ENCODE measurements at places on chromosomes 12 and 14.

DNA sequence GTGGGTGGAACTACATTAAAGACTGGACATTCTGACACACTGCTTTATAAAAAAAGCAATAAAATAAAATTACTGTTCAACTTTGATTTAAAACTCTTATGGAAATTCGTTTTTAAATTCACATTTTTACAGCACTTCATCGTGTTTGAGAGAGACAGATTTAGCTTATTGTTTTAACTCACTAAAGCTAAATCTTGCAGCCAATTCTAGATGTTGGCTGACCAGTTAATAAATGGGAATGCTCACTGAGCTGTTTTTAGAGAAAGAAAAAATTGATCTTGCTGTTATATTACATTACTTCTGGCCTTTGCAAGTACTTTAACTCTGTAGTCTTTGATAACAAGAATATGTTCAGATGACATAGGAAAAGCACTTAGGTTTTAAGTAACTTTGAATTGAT is 157.1 kb downstream of the PLCZ1 start:
- DNase-seq, result no peak

- peak; percentile 49 for DNase-seq
Observed at GRCh38 chr12:53071591-53072551, 7.3 kb downstream of the SPRYD3 start.

GRCh38 chr12:9032202-9032964 is 43.0 kb downstream of the KLRG1 start:
- DNase-seq, result no peak

DNA sequence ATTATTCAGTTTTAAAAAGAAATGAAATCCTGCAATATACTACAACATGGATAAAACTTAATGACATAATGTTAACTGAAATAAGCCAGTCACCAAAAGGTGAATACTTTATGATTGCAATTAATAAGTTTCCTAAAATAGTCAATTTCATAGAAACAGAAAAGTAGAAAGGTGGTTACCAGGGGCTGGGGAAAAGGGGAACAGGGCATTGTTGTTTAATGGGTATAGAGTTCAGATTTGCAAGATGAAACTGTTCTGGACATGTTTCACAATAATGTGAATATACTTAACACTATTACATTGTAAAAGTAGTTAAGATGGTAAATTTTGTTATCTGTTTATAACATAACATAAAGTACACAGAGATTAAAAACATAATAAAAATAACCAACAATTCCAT is 550.9 kb downstream of the CCER1 start:
- no peak for DNase-seq

DNA sequence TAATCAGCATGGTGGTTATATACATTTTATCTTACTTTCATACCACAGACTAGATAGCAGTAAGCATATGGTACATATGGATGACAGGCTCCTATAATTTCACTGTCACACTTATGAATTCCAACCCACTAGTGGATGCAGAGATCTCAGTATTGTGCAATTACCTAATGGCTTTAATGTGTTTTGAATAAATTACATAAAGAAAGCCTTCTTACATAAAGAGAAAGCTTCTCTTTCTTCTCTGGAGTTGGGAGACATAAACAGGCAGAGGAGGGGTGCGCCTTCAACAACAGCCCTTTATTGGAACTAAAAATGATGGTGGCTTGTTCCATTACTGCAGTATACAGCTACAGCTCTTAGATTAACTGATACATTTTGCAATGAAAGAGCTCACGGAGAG is 52.6 kb downstream of the SAV1 start:
- DNase-seq, result no peak

DNA sequence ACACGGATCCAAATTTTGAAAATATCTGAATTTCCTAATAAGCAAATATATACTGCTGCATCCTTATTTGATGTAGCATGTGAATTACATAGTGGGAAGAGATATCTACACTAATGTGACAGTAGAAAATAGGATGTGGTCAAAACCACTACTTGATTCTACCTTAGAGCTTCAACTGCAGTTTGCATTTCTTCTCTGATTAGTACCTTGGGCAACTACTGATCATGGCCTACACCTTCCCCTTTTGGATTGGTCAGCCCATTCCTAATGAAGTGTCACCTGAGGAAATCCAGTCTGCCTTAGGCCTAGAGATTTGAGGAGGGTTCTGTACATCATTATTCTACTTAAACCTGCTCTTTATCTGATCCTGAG is 10.7 kb downstream of the LLPH start:
- DNase-seq, result no peak

DNA sequence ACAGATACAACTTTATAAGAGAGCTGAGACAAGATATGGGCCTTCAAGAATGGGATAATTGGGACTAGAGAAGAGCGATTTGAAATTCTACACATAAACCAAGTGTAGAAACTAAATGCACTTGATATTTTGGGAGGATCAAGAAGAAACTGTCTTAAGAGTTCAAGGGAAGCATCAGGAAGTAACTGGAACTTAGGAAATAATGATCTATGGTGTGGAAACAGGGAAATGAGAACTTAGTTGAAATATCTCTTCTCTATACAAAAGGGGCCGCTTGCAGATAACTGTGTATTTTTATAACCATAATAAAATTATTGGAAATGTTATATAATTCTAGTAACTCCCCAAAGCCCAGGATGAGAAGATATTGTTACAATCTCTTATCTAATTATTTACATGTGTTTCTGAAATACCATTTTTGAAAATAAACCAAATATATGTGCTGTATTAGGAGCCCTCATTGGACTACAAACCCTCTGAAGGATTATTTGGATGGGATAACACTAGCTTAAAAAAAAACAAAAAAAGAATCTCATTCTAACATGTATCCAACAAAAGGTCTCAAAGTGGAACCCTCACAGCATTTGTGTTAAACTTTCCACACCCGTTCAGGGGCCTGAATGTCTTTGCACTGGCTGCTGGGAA is 84.7 kb upstream of the FLRT2 start:
- DNase-seq, result no peak

DNA sequence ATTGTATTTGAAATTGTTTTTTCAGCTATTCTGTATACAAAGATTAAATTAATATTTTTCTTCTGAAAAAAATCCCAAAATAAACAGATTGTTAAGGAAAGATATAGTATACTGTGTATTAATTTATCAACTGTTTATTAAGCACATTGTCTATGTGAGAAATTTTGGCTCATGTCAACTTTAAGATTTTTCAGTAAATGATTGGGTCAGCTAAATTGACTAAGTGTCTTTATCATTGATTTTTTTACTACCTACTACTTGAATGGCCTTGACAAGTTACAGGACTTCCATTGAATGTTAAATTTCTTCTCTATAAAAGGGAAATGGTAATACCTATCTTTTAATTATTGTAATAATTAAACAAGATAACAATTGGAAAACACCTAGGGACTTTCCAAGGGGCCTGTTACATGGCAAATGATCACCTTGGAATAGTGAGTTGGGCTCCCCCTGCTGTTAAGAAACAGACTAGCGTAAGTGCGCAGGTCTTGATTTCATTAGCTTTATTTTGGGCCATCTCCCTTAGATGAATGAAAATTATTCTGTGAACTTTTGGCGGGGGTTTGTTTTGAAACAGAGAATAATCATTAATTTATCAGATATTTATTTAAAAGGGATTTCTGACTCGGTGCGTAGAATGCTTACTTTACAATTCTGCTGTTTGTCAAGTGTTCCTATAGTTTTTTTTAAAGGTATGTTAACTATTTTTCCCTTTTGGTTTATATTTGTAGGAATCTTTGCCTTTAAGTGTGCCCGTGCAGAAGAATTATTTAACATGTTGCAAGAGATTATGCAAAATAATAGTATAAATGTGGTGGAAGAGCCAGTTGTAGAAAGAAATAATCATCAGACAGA is 14.5 kb upstream of the CCT2 start:
- peak; percentile 56 for DNase-seq

- DNase-seq, result peak; percentile 58
Observed at GRCh38 chr12:123761841-123762714, at the start of gene DNAH10. TSS of gene DNAH10 (plus strand) at chr12:123762301. CDS start at chr12:123762337, 36 bp downstream.
